ENCODE measurements at places on chromosomes 7 and 10. TPM values are rescaled to one million over a fixed set of nuclear protein-coding genes. Genes with fewer than 3 reads are reported as not detected.

SNCG gene
- polyA plus RNA-seq, result 18.5 TPM

EFCAB10 gene
- polyA plus RNA-seq, result not detected

GRCh38 chr10:60714233-60714632 is 64.0 kb upstream of the CDK1 start:
- DNase-seq, result no peak

GRCh38 chr7:29332042-29332811 is 137.7 kb downstream of the CHN2 start:
- no peak for DNase-seq

GRCh38 chr7:24419077-24419476 is 135.1 kb downstream of the NPY start:
- no peak for DNase-seq

DNA sequence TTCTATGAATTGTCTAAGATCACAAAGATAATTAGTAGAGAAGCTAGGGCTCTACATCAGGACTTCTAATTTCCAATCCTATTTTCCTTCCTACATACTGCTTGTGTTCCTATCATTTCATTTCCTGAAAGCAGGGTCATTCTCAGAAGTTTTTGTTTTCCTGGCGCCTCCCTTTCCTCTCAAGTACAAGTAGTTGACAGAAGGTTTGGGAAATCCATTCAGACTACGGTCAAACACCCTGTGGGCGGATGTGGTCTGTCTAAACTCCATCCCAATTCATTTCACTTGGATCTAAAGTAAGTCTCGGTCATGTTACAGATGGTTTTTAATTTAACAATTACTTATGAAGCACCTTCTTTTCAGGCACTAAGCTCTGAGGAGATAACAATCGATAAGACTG is 221.4 kb downstream of the MTERF1 start:
- no peak for DNase-seq

DNA sequence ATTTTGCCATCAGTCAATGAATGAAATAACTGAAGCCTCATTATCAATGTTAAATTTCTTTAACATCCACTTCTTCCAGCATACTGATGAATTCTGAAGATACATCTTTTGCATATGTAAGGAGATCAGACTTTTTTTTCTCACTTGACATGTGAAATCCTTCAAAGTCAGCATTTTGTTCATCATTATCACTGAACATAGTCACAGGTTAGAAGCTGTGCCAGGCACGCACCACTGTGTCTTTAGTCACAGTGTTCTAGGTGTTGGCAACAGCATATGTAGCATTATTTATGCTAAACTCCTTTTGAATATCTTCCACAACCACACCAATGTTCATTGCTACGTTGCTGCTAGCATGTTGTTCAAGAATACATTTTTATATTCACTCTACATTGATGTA is 424.2 kb upstream of the LRGUK start:
- no peak for DNase-seq

GRCh38 chr10:101032637-101033224 is 1.7 kb downstream of the SFXN3 start:
- peak; percentile 76 for DNase-seq

DNA sequence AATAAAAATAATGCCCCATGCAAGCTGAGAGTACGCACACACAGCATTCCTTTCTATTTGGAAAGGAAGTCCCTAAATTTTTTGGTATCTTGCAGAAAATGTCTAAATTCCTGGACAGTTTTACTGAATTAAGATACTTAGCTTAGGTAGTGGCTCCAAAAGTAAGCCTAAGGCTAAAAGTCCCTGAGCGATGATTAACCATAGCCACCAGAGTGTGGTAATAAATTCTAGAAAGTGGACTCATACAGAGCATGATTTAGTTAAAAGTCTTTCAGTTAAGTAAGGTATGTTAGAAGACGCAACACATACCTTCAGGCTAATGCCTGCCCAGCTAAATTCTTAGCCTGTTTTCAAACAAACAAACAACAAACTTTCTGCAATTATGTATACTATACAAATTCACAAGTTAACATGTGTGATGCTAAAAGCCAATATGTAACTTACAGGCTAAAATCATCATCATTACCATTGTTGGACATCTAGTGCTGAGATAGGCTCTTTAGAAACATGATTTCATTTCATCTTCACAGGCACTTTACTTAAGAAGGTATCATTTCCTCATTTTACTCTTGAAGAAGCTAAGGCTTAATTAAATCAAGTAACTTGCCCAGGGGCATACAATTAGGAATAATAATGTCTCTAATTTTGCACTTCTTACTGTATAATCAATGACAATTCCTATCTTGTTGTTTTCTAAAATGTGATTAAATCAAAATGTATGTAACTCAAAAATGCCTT is 261.4 kb upstream of the YAE1 start:
- no peak for DNase-seq

HOXA4 gene
- polyA plus RNA-seq, result 0.50 TPM

DNA sequence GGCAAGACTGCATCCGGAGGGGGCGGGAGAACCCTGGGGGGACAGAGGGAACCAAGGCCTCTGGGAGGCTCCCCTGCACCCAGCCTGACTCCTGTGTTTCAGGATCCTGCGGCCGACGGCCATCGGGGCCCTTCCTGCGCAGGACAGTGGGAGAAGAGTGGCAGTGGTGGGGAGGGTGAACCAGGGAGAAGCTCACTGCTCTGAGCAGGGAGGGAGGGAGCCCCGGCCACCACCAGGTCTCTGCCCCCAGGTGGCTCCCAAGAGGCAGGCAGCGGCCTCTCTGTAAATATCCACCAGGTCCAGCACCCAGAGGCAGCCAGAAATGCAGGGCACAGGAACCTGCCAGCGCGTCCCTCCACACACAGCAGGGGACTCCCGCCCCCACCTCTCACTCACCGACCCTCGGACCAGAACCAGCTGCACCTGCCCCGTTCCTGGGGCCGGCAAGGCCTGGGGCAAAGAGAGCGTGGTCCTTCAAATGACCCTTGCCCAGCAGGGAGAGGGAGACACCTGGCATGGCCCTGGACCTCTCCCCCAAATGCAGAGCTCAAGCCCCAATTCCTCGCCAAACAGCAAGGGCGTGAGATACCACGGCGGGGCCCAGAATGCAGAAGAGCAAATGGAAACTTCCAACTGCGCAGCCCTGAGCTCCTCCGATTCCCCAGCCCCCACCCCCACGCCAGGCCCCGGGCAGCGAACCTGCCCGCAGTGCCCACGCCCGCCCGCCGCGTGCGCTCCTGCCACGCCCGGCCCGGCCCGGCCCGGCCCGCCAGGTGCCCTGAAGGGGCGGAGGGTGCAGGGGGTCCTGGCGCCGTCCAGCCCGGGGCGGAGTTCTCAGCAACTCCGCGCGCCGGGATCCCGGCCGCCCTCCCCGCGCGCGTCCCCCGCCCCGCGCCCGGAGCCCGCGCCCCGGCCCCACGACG is 805 bp downstream of the RASGEF1A start:
- no peak for DNase-seq
